ENCODE measurements at places on chromosomes 4 and X. TPM values are rescaled to one million over a fixed set of nuclear protein-coding genes. Genes with fewer than 3 reads are reported as not detected.

DNA sequence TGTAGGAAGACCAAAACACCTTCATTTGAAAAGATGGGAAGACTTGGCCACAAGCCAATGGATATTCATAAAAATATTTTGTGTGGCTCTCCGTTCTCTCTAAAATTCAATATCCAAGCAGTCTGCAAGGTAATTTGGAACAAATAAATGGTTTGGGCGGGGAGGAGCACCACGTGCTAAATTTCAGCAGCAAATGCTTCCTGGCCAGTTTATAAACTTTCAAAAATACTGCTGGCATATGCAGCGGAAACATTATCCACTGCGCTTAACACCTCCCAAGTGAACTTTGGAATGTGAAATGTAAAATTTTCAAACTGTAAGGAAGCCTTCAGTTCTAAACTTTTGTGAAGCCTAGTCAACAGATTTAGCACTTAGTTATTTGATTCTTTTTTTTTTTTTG, 191.0 kb downstream of the NSUN7 start:
- H3K36me3 ChIP-seq, result no peaks in the 10 kb centered on the region
- H3K27me3 ChIP-seq, result no peaks in the 10 kb centered on the region
- H3K27ac ChIP-seq, result no peak overlapping the region

DNA sequence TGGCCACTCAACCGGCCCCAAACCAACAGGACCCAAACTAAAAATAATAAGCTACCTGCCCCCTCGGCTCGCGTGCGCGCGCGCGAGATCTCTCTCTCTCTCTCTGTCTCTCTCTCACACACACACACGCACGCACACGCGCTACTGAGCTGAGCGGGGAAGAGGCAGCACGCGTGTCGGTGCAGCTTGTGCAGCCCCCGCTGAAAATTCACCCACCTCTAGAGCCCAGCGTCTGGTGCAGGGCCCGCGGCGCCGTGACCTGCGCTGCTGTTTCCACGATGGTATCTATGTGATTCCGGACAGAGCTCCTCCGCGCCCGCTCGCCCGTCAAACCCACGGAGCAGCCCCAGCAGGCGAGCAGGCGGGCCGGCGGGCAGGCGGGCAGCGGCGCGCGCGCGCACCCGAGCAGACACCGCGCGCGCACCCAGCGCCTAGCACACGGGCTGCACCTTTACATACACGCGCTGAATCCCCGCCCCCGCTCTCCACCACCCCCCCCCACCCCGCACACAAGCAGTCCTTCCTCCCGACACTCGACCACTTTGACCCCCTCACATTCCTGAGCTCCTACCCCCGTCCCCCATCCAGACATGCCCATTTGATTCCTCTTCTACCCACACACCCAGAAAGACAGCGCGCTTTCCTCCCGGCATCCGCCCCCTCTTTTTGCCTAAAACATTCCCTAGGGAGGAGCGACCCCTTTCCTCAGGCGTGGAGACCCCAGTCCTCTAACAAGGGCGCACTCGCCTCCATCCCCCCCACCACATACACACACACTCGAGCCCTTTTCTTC, 1.0 kb downstream of the SLITRK4 start:
- H3K27me3 ChIP-seq, result no peaks in the 10 kb centered on the region
- DNase-seq, result no peak
- no peak overlapping the region for H3K4me3 ChIP-seq
- no peaks in the 10 kb centered on the region for H3K4me1 ChIP-seq
- H3K27ac ChIP-seq, result no peak overlapping the region
- H3K36me3 ChIP-seq, result no peaks in the 10 kb centered on the region

GRCh38 chrX:18288716-18289115, 65.8 kb downstream of the SCML2 start:
- H3K4me1 ChIP-seq, result no peaks in the 10 kb centered on the region
- DNase-seq, result no peak
- no peak overlapping the region for H3K27ac ChIP-seq
- H3K36me3 ChIP-seq, result no peaks in the 10 kb centered on the region
- H3K4me3 ChIP-seq, result no peak overlapping the region
- no peaks in the 10 kb centered on the region for H3K27me3 ChIP-seq

ADH1B gene
- total RNA-seq, result not detected

GATA1 gene
- total RNA-seq, result not detected

DNA sequence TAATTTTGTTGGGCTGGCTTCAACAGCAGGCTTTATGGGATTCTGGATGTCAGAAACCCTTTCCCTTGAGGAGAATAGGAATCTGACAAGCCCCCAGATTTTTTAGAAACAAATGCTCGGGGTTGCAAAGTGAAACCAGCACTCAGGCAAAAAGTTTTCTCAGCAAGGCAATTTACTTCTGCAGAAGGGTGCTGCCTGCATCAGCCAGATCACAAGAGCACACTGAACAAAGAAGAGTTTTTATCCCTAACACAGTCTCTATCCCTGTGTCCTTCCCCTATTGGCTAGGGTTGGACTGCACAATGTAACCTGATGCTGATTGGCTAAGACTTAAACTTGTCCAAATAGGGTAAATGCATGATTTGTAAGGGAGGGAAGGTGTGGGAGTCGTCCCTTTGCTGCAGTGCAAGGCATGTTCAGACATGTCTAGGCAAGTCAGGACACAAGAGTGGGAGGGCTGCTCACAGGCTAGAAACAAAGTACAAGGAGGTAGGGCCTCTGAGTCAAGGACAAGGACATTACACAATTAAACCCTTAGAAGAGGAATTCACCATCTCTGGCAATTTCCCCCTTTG, 175.8 kb downstream of the CCNG2 start:
- H3K27me3 ChIP-seq, result no peaks in the 10 kb centered on the region
- no peak for DNase-seq
- no peak overlapping the region for H3K27ac ChIP-seq
- no peaks in the 10 kb centered on the region for H3K4me1 ChIP-seq

- no peaks in the 10 kb centered on the region for H3K36me3 ChIP-seq
- no peak overlapping the region for H3K27ac ChIP-seq
- no peak overlapping the region for H3K4me3 ChIP-seq
- no peaks in the 10 kb centered on the region for H3K27me3 ChIP-seq
These were observed 20.8 kb upstream of the FREM3 start for GRCh38 chr4:143721317-143721716.

SORCS2 gene
- total RNA-seq, result not detected

DNA sequence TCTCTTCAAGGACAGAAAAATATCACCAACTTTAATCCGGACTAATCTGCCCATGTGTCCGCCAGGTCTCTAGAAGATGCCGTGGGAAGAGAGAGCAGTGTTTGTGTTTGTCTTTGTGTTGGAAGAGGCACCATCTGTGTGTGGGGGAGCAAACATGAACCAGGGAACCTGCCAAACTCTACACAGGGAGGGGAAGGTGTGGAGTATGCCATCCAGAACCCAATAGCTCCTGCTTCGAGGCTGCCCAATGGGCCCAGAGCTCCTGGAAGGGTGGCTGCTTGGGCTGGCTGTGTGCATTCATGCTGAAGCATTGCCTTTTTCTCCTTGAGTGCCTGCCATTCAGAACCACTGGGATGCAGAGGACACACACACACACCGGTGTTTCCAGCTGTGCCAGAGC, 536.2 kb downstream of the MID1IP1 start:
- DNase-seq, result no peak
- no peak overlapping the region for H3K4me3 ChIP-seq

- peaks cover 3% of the 10 kb centered on the region for H3K36me3 ChIP-seq
- H3K4me1 ChIP-seq, result no peaks in the 10 kb centered on the region
- DNase-seq, result no peak
- H3K4me3 ChIP-seq, result no peak overlapping the region
These were observed 141.8 kb downstream of the JADE1 start for GRCh38 chr4:128951316-128951715.

DNA sequence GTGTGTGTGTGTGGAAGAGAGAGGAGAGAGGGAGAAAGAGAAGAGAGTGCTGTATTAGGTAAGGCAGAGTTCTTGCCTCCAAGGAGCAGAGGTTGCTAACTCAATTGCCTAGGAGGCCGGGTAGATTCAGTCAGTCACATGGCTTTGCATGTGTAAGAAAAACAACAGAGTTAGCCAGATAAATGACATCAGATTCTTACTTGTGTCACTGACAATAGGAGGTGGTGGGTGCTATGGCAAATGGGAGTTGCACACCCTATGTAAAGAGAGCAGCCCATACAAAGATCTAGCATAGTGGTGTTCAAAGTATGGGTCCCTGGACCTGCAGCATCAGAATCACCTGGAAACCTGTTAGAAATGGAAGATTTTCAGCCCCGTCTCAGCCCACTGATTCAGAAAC, 14.4 kb upstream of the PGRMC2 start:
- H3K36me3 ChIP-seq, result no peaks in the 10 kb centered on the region
- no peaks in the 10 kb centered on the region for H3K4me1 ChIP-seq
- DNase-seq, result no peak
- H3K4me3 ChIP-seq, result no peak overlapping the region
- no peak overlapping the region for H3K27ac ChIP-seq
- H3K27me3 ChIP-seq, result no peaks in the 10 kb centered on the region

GRCh38 chr4:55517526-55518229, 29.0 kb downstream of the CLOCK start:
- H3K36me3 ChIP-seq, result no peaks in the 10 kb centered on the region
- H3K4me1 ChIP-seq, result no peaks in the 10 kb centered on the region
- no peak overlapping the region for H3K27ac ChIP-seq
- no peak overlapping the region for H3K4me3 ChIP-seq
- no peak for DNase-seq

GAGE13 gene
- total RNA-seq, result not detected

AFF2 gene
- 2.7 TPM for total RNA-seq

DNA sequence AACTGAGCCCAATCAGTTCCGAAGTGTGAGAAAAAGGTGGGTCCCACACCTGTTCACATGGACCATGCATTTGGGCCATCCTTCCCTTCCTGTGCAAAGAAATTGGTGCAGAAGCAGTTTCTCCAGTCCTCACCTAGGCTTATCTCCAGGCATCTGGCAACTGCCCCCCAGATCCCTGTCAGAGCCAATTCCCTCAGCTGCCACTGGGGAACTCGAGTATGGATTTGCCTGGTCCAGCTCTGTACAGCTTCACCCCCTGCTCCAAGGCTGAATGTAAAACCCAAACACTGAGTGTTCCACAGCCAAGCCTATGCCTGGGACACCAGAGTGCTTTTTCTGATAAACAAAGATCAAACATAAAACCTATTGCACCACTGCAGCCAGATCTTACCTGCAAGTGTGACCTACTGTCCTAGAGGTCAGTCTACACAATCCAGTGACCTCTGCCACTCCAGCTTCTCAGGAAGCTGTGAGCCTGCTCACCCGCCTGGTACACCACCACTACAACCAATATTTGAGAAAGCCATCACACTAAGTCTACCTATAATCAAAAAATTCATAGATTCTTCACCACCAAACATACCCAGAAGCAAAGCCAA, 136.4 kb downstream of the STPG2 start:
- no peaks in the 10 kb centered on the region for H3K36me3 ChIP-seq
- H3K4me1 ChIP-seq, result no peaks in the 10 kb centered on the region
- no peaks in the 10 kb centered on the region for H3K27me3 ChIP-seq
- H3K4me3 ChIP-seq, result no peak overlapping the region
- DNase-seq, result no peak
- H3K27ac ChIP-seq, result no peak overlapping the region

DNA sequence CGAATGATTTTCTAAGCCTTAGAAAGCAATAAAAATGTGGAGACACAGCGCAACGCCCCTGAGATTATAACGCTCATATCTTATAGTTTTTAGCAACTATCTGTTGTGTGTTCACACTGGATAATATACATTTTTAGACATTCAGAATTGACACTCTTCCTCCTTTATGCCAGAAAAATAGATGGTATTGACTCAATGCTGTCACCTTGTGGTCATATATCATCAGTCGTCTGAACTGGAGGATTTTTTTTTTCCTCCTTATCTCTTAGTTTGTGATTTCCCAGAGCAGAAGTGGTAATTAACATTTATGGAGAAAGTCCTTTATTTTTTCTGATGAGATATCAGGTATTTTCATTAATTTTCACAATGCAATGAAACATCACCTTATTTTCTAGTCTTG, 759.6 kb downstream of the RAB28 start:
- H3K4me3 ChIP-seq, result no peak overlapping the region
- H3K4me1 ChIP-seq, result no peaks in the 10 kb centered on the region
- no peaks in the 10 kb centered on the region for H3K27me3 ChIP-seq
- no peaks in the 10 kb centered on the region for H3K36me3 ChIP-seq
- DNase-seq, result no peak

- H3K27me3 ChIP-seq, result no peaks in the 10 kb centered on the region
- H3K27ac ChIP-seq, result no peak overlapping the region
- no peaks in the 10 kb centered on the region for H3K36me3 ChIP-seq
- no peaks in the 10 kb centered on the region for H3K4me1 ChIP-seq
These were observed 278.3 kb downstream of the PCDH18 start for GRCh38 chr4:137253949-137254348.

GRCh38 chrX:70553516-70553915, 108.9 kb downstream of the DLG3 start:
- DNase-seq, result no peak
- H3K36me3 ChIP-seq, result no peaks in the 10 kb centered on the region
- H3K27me3 ChIP-seq, result no peaks in the 10 kb centered on the region
- no peak overlapping the region for H3K4me3 ChIP-seq
- no peaks in the 10 kb centered on the region for H3K4me1 ChIP-seq

SYP gene
- total RNA-seq, result 1.3 TPM

DNA sequence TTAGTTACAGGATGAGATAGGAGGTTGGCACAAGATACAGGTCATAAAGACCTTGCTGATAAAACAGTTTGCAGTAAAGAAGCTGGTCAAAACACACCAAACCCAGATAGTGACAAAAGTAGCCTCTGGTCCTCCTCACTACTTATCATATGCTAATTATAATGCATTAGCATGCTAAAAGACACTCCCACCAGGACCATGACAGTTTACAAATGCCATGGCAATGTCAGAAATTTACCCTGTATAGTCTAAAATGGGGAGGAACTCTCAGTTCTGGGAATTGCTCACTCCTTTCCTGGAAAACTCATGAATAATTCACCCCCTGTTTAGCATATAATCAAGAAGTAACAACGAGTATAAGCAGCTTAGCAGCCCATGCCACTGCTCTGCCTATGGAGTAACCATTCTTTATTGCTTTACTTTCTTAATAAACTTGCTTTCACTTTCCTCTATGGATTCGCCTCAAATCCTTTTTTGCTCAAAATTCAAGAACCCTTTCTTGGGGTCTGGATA, 1254.4 kb downstream of the PCDH7 start:
- H3K27me3 ChIP-seq, result no peaks in the 10 kb centered on the region
- no peaks in the 10 kb centered on the region for H3K4me1 ChIP-seq
- H3K36me3 ChIP-seq, result no peaks in the 10 kb centered on the region
- H3K4me3 ChIP-seq, result no peak overlapping the region
- no peak for DNase-seq

GRCh38 chr4:18039113-18039512, 17.6 kb upstream of the LCORL start:
- H3K27me3 ChIP-seq, result peaks cover 3% of the 10 kb centered on the region
- H3K4me3 ChIP-seq, result no peak overlapping the region
- H3K36me3 ChIP-seq, result no peaks in the 10 kb centered on the region
- DNase-seq, result no peak
- H3K4me1 ChIP-seq, result no peaks in the 10 kb centered on the region

RHOXF1 gene
- 0.51 TPM for total RNA-seq
